ENCODE measurements at places on chromosomes 3 and 15.

DNA sequence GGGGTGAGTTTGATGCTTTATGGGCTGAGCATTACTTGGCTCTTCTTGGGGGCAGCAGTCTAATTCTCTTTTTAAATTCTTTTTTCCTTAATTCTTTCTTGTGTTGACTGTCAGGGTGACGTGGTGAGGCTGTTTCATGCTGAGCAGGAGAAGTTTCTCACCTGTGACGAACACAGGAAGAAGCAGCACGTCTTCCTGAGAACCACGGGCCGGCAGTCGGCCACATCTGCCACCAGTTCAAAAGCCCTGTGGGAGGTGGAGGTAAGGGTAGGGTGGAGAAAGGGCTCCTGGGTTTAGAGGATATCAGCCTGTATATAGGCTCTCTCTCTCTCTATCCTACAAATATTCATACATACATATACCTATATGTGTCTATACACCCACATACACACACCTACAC is 152.3 kb downstream of the ITPR1 start:
- DNase-seq, result no peak

DNA sequence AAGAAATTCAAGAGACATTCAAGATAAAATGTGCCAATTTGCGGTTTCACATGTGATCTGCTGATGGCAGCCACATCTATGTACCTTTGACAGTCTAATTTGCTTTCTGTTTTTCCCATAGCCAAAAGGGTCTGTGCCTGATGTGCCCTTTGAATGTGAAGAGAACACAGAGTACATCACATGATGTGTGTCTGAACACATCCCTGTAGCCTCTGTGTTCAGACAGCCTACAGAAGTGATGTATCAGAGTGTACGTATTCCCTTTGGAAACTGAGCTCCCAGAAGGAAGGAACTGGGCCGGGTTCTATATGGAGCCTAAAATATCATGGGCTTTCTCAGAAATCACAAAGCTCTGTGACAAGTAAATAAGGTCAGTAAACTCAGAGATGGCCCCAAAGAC is 52.4 kb downstream of the BOC start:
- DNase-seq, result no peak

- DNase-seq, result no peak
Measured at GRCh38 chr3:4838621-4839022, 140.6 kb upstream of the BHLHE40 start.

DNA sequence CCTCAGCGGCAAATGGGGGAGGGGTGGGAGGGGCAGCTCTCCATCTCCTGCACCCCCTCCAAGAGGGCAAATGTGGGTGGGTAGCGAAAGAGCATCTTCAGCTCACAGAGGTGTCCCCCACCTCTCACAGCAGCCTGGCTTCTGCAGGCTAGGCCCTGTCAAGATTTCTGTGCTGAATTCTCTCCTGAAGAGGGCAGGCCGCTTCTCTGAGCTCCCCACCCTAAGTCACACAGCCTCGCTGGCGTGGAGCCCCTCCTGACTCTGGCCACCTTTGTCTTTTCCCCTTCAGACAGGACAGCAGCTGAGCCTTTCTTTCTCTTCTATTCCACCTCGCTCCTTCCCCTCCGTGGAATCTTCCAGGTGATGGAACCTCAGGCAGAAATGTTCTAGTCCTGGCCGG is 26.3 kb upstream of the ADAMTS7 start:
- no peak for DNase-seq

DNA sequence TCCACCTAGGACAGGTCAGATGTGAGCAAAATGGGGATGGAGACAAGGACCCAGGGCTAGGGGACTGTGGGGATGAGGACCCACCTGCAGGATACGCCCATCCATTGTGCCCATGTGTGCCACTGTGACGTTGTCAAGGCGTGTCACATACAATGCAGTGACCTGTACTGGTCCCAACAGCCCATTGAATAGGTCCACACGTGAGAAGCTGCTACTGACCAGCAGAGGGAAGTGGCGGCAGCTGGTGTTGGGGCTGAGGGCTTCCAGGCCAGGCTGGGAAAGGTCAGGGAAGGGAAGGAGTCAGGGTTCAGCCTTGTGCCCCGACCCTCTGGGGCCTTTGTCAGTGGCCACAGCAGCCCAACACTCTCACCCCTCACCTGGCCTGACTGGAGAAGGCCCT is 4.7 kb downstream of the MST1R start:
- no peak for DNase-seq

GRCh38 chr3:183435661-183436060 is 7.2 kb upstream of the MCF2L2 start:
- no peak for DNase-seq

GRCh38 chr15:68537097-68537496 is 41.7 kb upstream of the CORO2B start:
- DNase-seq, result no peak

GRCh38 chr3:35640190-35641165 is 1.2 kb downstream of the ARPP21 start:
- no peak for DNase-seq

GRCh38 chr15:48102167-48102566 is 18.6 kb upstream of the SLC24A5 start:
- DNase-seq, result no peak

GRCh38 chr15:89809093-89809786 is 5.4 kb downstream of the ANPEP start:
- DNase-seq, result no peak

DNA sequence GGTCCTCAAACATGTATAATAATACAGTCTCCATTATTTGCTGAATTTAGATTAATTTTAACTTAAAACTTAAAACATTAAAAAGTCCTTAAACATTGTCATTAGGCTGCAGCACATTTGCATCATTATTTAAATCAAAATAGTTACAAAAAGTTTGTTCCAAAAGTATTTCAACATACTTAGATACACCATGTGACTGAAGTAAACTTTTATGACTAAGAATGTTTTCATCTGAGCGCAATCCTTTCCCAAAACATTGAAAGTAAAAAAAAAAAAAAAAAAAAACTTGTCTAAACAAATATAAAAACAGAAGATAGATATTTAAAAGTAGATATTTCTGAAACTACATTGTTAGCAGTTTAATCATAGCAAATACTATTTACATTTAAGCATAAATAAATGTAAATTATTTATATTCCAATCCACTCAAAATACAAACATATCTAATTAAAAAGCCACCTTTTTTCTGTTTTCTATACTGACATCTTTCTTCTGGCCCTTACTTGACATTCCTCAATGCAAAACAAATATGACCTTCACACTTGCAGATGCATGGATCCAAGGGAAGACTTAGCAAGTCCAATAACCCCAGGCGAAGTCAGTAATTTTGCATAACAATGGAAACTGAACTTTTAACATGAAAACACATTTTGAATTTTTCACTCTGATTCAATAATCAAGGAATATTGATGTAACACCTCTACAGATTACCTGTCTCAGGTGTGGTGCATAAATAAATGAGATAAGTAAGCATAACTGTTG is 10.3 kb downstream of the FAM227B start:
- no peak for DNase-seq

DNA sequence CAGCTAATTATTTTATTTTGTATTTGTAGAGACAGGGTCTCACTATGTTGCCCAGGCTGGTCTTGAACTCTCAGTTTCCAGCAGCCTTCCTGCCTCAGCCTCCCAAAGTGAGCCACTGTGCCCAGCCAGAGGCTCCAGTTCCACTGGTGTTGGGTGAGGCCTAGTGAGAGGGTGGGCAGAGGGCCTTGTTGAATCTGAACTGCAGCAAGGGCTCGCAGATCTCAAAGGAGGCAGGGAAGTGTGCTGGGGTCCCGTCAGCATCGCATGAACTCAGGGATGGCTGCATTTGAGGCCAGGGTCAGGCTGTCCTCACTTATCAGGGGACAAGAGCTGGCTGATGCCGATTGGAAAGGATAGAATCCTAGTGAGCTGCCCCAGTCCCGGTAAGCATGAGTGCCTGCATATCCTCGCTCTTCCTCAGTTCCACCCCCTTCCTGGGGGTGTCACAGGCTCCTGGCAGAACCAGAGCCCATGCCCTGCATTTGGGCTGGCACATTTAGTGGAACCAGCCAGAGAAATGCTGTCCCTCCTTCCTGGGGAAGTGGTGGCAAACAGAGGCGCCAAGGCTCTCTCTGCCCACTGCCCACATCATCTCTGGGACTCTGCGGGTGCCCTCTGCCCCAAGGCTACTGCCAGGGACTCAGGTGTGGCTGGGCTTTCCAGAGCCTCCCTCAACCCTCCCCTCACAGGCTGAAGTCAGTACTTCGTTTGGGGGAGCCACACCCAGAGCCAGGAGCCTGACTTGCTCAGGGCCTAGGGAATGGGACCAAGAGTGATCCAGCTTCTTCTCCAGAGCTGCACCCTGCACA is 24.1 kb downstream of the ALS2CL start:
- no peak for DNase-seq

DNA sequence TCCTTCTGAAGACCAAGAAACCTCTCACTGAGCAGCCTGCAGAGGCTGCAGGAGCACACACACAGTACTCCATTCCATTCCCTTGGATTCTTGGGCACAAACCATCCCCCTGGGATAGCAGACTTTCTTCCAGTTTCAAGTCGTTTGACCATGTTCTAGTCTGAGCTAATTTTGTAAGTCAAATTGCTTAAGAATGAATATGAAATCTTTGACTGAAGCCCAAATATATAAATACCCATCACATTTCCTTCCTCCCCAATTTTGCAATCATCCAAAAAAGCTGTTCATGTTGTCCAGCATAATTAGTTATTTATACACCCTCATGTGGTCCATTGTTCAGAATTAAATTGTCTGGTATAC is 231.2 kb upstream of the TPRG1 start:
- no peak for DNase-seq

- DNase-seq, result no peak
Measured at GRCh38 chr15:41936155-41936554, 36.2 kb downstream of the EHD4 start.

DNA sequence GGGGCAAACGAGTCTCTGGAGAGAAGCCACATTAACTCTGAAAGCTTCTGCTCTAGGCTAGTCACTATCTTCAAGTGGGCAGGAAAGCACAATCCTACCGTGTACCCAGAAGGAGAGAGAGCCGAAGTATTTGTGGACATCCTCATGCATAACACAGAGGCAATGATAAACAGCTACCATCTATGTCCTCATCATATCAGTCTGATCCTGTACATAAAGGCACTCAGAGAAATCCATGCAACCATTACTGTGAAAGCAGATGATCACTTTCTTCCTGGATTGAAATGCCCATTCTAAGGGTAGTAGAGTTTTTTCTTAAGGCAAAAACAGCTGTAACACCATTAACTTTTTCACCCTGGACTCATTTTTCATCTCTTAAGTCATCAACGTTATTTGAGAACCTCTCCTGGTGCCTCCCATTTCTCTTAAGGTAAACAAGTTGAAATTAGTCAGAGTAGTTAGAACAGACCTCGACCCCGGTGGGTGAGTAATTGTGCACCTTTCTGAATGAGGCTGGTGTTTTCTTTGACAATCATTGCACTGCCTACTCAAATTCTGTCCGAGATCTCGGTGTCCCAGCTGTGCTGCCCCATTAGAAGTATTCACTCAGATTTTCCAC is 327.4 kb downstream of the SHQ1 start:
- no peak for DNase-seq

- DNase-seq, result no peak
Measured at GRCh38 chr3:153956613-153957012, 164.6 kb upstream of the ARHGEF26 start.

DNA sequence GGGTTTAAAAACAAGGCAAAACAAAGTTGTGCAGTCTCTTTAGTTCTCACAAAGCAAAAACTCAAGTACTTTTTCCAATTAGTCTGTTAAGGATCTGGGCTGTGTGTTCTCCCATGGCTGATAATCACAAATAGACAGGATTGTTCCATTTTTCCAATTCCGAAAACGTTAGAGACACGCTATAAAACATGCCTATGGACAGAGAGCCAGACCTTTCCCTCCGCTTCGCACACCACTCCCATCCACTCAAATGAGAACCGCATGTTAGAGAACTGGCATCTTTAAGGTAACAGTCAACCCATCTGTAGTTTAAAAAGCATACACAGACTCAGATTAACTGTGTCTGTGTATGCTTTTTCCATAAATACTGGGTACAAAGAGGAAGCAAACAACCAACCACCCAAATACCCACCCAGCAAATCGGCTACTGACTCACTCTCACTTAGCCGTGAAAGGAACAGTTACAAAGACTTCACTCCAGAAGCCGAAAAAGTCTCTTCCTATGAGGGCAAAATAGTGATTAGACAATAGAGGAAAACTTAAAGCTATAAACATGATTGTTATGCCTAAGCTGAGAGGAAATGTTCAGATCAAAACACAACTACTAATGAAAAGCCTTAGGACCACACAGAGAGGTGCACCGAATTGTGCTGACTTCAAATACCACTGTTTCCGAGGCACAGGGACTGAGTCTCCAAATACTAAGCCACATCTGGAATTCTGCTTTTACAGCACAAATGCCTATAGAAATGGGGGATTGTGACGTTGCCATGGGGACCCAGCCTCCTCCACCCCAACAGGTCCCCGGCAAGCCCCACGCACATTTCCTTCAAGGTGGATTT is 36.1 kb downstream of the IL17RD start:
- no peak for DNase-seq

DNA sequence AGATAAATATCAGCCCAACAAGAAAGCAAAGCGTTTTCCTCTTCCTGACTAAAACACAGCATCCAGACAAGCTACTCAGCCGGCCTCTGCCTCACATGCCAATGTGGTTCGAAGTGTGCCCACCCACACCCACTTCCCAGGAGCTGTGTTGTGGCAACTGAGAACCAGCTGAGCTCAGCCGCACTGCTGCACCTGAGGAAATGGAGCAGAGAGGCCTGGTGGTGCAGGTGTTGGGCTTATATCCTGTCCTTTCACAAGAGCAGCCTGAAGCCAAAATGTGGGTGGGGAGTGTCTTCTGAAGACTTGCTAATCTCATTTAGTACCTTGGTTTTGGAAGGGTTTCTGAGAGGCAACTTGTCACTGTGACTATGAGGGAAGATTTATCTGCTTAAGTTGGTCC is 23.0 kb upstream of the RETNLB start:
- DNase-seq, result no peak

GRCh38 chr3:30124435-30125370 is 481.7 kb upstream of the TGFBR2 start:
- DNase-seq, result no peak

DNA sequence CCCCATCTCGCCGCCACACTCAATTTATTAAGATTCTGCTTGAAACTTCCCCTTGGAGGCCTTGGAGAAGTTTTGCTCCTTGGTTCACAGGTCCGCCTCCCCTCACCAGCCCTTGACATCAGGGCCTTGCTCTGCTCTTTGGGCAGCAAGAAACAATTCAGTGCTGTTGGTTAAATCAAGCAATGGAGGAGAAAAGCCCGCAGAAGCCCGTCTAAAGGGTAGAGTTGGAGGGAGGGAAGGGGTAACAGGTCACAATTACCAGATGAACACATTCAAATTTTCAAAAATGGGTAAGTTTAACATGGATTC is 429 bp downstream of the PARP9 start:
- no peak for DNase-seq

DNA sequence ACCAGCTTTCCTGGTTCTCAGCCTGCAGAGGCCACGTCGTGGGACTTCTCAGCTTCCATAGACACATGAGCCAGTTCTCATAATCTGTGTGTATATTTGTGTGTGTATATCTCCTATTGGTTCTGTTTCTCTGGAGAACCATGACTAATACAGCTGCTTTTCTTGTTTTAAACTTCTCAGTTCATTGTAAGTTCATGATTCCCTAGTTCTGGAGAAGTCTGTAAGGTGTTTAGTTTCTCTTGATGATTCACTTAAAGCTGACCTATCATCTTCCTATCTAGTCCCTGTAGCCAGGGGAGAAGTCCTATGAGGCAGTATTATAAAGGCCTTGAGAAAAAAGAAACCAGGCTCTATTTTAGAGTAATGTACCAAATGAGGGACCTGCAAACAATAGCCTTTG is 147.7 kb downstream of the RYR3 start:
- DNase-seq, result no peak
